ENCODE measurements at places on chromosomes 5 and 9.

- no peak for DNase-seq
These were observed 433.1 kb downstream of the CHSY3 start for GRCh38 chr5:130337179-130337888.

DNA sequence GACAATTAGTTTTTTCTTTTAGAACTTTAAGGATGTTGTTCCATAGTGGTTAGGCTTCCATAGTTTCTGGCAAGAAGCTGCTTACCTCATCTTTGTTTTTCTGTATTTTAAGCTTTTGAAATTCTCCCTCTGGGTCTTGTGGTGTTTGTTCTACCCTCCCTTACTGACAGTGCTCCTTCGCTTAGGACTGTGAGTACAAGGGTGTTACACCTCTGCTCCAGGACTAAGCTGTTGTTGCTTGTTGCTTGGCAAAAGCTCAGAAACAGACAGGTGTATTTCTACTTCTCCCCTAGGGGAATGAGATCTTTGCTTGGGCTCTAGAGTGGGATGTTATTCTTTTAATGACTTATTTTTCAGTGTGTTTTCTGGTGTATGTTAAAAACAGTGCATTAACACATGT, 225.2 kb downstream of the WDR70 start:
- no peak for DNase-seq

- DNase-seq = no peak
These were observed 81.2 kb downstream of the ADAMTS12 start for GRCh38 chr5:33810491-33811120.

DNA sequence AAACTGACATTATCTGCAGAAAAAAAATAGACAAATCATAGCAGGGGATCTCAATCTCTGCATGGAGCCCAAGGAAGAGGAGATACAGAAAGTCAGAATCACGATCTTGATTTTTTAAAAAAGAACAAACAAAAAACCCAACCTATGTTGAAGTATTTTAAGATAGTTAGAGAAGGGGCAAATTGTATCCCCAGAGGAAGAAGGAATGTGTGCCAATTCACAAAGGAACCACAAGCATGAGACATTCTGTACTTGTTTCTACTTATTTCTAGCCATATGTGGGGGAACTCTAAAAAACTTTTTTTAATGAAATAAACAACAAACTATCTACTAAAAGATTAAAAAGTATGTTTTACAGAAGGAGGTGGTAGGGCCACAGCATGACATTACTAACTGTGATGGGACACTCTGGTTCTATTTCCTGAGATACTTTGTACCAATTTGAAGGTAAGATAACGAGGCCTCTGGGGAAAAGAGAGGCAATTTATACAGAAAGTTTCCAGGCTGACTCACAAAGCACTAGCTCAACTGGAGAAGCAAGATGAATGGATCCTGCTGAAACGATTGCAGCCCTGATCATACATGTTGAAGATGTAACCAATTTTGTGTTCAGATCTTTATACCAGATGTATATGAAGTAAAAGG, 22.5 kb downstream of the RANBP3L start:
- no peak for DNase-seq
